Stimulated activated CD4-positive, alpha-beta T cell treated with anti-CD3 and anti-CD28 coated beads, Interleukin-2, amount 100 ng/mL, for 24 hours (primary cell): ENCODE measurements at places on chromosomes 11 and 22.
A peak's percentile ranks its signal among the peaks of the same experiment; 100 is the strongest.

- no peak for DNase-seq
Measured at GRCh38 chr11:61372659-61373420, 10.7 kb downstream of the TMEM138 start.

- DNase-seq: no peak
Measured at GRCh38 chr22:43396934-43397457, 14.8 kb upstream of the MPPED1 start.

- no peak for DNase-seq
Measured at GRCh38 chr11:125588505-125588904, 4.1 kb upstream of the STT3A start.

DNA sequence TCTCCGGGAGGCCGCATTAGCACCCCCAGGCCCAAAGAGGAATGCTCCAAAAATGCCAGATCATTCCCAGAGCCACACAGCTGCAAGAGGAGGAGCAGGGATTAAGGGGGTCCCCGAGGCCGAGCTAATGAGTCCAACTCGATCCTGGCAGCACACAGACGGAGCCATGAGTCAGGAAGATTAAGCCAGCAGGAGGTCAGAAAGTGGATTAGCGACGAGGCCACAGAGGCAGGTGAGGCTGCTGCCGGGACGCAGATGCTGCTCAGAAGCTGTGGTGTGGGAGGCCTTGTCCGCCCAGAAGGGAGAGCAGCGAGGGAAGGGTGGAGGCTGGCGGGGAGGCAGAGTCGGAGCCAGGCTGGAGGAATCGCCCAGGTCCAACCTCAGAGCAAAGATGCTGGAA lies 120.5 kb downstream of the SHANK2 start:
- DNase-seq: no peak

GRCh38 chr11:123238297-123238696 lies 43.2 kb upstream of the CLMP start:
- no peak for DNase-seq

DNA sequence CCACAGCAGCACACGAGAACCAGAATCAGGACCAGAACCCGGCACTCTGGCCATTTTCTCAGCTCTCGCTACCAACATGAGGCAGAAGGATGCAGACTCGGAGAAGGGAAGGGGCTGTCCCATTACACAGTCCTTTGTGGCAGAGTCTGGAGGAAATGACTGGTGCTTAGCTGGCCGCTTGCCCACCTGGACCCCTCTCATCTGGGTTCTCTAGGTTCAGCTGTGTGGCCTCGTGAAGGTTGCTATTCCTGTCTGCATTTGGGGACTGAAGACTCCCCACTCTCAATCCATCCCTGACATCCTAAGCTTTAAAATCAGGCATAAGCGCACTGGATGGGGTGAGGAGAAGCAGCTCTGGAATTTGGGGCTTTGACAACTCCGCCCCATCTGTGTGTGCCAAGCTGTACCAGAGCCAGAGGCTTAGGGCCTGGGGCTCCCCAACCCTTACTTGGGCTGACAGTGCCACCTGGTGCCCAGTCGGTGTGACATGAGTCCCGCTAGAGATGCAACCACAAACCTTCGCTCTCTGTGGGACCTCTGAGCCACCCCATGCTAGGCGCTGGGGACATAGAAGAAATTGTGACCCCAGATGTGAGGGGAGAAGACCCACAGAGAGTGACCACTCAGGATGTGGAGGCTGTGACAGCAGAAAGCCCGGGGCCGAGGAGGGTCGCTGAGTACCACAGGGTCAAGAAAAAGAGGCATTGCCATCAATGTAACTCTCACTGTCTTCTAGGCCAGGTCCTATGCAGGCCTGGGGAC lies 35.8 kb upstream of the FCHSD2 start:
- peak; percentile 81 for DNase-seq

DNA sequence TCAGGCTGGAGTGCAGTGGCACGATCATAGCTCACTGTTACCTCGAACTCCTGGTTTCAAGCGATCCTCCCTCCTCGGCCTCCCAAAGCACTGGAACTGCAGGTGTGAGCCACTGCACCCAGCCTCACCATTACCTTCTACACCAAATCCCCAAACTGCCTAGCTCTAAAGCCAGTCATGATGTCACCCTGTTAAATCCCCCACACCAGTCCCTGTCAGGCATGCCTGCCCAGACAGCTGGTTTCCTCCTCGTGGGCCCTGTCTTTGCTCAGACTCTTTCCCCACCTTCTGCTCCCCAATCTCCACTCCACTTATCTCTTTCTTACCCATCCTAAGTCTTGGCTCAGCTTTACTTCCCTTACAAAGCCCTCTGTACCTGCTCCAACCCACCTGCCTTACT lies 12.5 kb upstream of the EXPH5 start:
- DNase-seq: no peak

GRCh38 chr22:41939981-41940831 lies 6.7 kb downstream of the CENPM start:
- DNase-seq: peak; percentile 93

DNA sequence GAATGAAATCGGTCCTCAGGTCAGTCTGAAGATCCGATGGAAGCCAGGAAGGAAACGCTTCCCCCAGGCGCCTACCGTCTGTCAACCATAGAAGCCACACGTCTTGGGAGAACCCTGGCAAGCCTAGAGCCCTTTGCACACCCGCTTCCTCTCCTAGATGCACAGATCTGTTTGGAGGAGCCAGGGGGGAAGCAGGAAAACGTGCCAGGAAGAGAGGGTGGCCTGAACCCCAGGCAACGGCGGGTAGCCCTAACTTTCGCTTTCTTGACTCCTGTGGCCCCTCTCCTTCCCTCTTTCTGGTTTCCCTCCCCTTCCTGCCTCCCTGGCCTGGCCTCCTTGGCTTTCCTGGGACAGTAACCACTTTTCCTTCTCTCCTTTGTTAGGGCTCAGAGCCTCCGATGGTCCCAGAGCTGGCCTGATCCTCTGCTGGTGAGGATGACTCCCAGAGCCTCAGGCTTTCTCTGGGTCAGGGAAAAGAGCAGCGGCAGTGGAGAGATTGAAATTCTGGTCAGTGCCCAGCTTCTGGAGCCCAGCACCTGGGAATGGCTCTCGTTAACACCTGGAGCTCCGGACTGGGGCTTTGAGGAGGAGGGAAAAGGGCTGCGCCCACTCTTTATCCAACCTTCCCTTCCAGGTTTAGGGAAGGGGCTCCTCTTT lies 2.1 kb downstream of the FXYD6 start:
- DNase-seq: no peak

GRCh38 chr11:99238401-99238800 lies 217.7 kb downstream of the CNTN5 start:
- DNase-seq: no peak

GRCh38 chr11:111334532-111335502 lies 36.5 kb downstream of the POU2AF3 start:
- no peak for DNase-seq
